CD4-positive, alpha-beta memory T cell (primary cell): ENCODE measurements at places on chromosomes 4 and X. TPM values are rescaled to one million over a fixed set of nuclear protein-coding genes. Genes with fewer than 3 reads are reported as not detected.

DNA sequence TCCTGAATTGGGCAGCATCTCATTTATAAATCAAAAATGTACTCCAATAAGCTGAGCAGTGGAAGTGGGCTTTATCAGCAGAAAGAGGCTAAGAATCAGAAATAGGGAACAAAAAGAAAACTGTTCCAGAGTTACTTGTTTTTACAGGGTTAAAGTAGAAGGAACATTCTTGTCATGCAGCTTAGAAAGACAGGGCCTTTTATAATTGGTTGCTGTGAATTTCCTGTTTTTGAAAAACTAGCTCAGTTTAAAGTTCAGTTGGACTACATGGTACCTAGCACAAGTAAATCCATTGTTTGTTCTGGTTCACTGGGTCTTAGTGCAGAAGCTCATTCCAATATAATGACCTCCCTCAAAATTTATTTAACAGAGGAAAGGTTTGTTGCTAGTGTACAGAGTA, 200.8 kb downstream of the GRIA2 start:
- no peak for DNase-seq

- no peak for DNase-seq
Observed at GRCh38 chr4:126748736-126749135, 884.0 kb upstream of the INTU start.

GRCh38 chr4:150583287-150584110, 1.5 kb downstream of the MAB21L2 start:
- DNase-seq = peak; percentile 16

Gene RAB33A
- polyA plus RNA-seq = 10.0 TPM

DNA sequence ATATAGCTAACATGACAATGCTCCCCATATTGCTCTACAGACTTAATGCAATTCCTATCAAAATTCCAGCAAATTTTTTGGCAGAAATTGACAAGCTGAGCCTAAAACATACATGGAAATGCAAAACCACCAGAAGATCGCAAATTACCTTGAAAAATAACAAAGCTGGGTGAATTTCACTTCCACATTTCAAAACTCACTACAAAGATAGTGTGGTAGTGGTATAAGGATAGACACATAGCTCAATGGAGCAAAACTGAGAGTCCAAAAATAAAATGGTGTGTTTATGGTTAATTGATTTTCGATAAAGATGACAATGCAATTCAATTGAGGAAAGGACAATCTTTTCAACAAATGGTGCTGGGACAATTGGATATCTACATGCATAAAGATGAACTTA, 65.8 kb downstream of the SLC9A7 start:
- no peak for DNase-seq

Gene UGT8
- 0.08 TPM for polyA plus RNA-seq

Gene RS1
- not detected for polyA plus RNA-seq

- DNase-seq = no peak
Observed at GRCh38 chr4:51918251-51918650, 75.3 kb downstream of the DCUN1D4 start.

DNA sequence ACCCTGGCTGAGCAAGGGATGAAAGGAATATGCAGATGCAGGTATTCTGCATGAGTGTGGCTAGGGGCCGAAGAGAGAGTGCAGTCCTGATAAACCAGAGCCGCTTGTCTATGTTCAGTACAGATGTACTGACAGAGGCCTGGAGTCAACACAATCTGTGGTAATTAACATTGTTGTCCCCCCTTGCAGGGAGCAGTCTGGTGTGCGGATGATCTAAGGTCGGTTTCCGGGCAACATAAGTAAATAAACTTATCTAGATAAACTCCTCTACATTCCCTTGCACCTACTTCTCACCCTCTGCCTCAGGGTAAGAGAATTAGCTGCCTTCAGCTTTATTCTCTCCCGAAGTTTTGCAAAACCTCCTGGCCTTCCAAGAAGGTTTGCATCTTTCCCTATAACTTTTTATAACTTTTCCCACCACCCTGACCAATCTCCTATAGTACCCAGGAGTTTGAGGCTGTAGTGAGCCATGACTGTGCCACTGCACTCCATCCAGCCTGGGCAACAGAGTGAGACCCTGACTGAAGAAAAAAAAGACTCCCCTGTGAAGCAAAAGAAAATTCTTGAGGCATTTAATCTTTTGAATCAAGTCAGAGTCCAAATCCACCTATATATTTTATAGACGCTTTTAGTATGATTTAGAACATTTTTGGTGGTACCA, 26.6 kb downstream of the SNX25 start:
- DNase-seq = peak; percentile 11

Gene C4orf51
- polyA plus RNA-seq = not detected

Gene RAB39B
- 2.5 TPM for polyA plus RNA-seq

Gene RHOH
- 266 TPM for polyA plus RNA-seq

- DNase-seq = no peak
Observed at GRCh38 chr4:67685532-67685859, 15.5 kb downstream of the UBA6 start.

DNA sequence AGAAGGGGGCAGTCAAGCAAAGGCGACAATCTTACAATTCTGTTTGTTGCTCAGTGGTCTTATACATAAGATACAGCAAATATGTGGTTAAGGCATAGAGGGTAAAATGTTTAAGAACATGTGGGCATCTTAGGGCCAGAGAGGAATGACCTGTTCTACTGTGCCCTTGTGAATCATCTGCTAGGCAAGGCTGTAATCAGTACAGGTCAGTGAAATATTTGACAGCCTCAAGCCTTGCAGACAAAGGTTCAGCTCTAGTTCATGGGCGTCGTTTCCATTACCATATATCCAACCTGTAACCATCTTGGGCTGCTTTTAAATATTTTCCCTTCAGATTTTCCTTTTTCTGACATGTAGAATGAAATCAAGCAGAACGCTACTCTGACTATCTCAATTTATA, 37.3 kb downstream of the AGA start:
- DNase-seq = no peak

DNA sequence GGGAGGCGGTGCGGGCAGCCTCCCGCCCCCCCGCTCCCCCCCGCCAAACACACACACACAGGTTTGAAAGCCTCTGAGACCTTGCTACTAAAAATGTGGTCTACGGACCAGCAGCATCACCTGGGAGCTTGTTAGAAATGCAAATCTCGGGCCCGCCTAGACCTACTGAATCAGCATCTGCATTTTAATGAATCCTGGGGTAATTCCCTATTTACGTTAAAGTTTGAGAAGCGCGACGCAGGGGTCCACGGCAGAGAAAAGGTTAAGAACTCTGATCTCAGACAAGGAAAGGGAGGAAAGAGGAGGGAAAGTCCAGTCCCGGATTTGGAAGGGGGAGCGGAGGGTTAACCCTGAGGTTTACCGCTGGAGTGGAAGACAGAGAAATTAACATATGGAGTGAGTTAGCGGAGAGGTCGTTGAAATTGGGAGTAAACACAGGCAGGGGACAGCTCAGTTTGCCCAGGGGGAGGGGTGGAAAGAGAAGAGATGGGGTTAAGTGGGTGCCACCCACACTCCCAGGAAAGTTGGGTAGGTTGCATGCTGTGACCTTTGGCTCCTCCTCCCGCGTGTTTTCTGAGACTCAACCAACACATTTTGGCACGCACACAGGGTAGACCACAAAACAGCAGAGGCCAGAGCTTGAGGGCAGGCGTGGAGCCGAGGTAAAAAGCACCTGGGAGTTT, 483.6 kb downstream of the BCOR start:
- peak; percentile 16 for DNase-seq

GRCh38 chrX:70360366-70360765, 62.7 kb upstream of the GDPD2 start:
- DNase-seq = no peak

DNA sequence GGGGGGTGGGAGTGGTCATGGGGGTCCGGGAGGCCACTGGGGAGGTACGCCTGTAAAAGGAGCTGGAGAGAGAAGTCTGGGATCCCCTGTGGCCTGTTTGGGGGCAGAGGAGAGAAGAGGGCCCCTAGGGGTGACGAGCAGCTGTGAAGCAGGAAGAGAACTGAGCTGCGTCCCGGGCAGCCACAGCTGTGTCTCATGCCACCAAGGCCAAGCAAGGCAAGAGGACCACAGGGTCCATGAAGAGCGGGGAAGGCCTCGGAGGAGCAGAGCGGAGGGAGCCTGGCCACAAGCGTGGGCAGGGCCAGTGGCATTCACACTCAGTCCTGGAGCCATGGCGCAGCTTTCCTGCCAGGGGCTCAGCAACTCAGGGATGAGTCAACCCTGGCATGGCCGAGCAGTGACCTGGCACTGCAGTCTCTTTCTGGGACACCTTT, 13.6 kb upstream of the NAT8L start:
- DNase-seq = no peak

- no peak for DNase-seq
Observed at GRCh38 chrX:39008549-39008948, 207.3 kb downstream of the MID1IP1 start.

DNA sequence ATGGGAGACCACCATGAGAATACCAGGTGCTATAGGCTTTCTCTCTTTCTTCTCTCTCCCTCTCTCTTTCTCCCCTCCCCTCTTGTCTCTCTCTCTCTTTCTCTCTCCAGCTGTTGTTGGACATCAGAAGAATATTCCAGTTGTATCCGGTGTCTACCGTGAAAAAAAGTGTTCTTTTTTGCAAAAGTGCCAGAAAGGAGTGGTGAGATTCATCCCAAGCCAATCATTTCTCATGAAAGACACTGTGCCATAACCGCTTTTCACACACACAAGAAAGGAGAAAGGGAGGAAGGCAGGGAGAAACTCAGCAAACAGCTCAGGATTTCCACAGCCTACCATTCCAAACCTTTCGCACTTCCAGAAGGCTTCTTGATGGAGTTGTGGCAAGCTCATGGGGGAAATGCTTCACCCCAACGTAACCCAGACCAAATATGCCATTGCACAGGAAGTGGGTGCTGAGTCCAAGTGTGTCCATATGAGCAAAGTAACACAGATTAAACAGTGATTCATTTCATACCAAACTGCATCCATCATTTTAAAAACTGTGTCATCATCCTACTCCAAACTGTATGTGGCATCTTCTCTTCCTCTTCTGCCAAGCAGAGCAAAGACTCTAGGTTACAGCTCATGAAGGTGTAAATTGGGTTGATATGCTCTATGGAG, 224.0 kb downstream of the APBB2 start:
- DNase-seq = no peak

DNA sequence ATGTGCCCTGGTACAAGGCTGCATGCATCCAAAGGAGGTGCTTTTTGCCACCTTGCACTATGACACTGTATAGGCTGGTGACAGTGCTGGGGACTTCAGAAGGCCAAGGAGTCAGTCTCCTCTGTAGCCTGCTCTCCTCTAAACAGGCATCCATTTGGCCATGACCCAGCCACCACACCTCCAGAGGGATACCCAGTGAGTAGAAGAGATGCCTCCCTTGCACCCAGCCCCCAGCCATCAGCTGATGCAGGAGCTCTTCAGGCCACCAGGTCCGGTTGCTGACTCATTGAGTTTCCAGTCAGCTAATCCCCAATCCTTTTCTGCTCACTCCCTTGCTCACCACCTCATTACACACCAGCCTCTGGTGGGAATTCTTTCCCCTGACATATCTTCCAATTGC, 99.8 kb downstream of the PJA1 start:
- no peak for DNase-seq

Gene RHOXF2B
- polyA plus RNA-seq = not detected

- no peak for DNase-seq
Observed at GRCh38 chr4:40719008-40719623, 30.6 kb upstream of the NSUN7 start.

DNA sequence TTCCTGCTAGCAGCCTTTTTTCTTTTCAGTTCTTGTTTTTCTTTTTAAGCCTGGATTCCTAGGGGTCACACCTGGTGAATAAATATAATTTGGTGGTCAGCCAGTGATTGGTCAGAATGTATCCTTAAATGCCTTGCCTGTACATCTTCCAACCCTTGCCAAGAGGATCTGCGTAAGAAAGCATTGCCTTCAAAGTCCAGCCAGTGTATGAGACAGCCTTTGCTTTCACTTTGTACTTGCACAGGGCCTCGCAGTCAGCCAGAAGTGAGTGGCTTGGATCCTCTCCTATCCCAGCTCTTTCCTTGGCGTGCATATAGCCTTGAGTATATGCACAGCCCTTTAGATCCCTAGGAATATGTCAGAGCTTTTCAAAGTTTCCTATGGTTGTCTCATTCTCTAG, 22.2 kb downstream of the KANTR start:
- no peak for DNase-seq

GRCh38 chr4:6517171-6517570, 44.8 kb upstream of the PPP2R2C start:
- no peak for DNase-seq

Gene GBA3
- polyA plus RNA-seq = not detected

GRCh38 chrX:140071037-140071436, 105.7 kb upstream of the CXorf66 start:
- no peak for DNase-seq
